ENCODE measurements at places on chromosomes 5 and 9.

- DNase-seq, result no peak
Measured at GRCh38 chr5:136909906-136910305, 544.6 kb upstream of the TRPC7 start.

DNA sequence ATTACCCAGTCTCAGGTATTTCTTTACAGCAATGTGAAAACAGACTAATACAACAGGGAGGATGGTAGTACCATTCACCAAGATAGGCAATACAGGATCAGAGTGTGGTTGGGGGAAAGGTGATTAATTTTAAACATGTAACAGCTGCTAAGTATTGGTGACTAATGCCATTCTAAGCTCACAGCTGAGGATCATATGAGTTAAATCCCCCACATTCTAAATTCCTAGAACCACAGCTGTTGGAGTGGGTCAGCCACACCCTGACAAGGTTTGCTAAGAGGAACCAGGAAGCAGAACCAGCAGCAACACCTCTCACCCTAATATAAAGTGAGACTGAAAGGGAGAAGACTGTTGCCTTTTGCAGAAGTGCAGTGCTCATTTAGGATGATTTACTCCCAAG, 24.8 kb downstream of the HSPB3 start:
- no peak for DNase-seq

DNA sequence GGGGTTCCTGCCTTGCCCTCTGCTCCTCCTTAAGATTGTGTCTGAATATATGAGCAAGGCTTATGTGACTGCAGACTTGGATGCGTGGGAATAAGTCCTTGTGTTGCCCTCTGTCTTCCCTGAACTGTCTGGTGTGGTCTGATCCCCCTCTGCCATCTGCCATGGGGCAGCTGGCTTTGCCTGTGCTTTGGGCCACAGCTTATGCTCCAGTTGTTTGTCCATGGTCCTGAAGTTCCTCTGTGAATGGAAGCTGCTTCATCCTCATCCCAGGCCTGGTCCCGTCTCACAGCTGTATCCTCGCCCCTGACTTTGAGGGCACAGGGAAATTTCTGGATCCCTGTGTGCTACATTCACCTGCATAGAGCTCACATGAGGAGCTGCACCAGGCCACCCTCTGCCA, 14.7 kb downstream of the IL31RA start:
- no peak for DNase-seq

DNA sequence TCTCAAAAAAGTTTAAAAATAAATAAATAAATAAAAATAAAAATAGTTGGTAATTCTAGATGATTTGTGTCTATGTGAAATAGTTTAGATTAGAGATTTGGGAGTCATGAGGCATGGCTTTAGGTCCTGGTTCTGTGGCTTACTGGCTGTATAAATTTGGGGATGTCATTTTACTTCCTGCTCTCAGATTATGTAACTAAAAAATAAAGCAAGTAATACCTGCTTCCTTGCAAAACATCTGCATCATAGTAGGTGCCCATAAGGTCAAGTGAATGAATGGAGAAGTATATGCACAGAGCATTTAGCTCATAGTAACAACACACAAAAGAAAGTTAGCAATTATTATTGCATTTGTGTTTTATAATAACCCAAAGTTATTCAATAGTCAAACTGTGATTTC, 287.7 kb upstream of the TLE4 start:
- no peak for DNase-seq

DNA sequence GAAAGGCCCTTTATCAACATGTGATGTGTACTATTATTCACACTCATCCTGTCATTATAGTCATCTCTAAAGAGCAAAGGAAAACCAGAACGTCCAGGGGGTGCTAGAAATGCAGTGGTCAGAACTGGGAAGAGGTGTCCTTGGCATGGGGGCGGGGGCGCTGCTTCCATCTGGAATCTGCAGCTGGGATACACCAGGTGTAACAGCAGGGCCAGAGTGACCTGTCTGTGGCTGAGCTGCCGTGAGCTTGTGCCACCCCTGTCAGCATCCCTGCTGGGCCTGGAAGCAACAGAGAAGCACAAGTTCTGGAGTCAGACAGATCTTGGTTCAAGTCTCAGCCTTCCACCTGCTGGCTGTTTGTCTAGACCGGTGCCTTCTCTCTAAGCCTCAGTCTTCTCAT, 263.3 kb upstream of the MVB12B start:
- no peak for DNase-seq

- DNase-seq, result peak; percentile 6
Measured at GRCh38 chr9:77764894-77765780, 117.0 kb upstream of the GNA14 start.

DNA sequence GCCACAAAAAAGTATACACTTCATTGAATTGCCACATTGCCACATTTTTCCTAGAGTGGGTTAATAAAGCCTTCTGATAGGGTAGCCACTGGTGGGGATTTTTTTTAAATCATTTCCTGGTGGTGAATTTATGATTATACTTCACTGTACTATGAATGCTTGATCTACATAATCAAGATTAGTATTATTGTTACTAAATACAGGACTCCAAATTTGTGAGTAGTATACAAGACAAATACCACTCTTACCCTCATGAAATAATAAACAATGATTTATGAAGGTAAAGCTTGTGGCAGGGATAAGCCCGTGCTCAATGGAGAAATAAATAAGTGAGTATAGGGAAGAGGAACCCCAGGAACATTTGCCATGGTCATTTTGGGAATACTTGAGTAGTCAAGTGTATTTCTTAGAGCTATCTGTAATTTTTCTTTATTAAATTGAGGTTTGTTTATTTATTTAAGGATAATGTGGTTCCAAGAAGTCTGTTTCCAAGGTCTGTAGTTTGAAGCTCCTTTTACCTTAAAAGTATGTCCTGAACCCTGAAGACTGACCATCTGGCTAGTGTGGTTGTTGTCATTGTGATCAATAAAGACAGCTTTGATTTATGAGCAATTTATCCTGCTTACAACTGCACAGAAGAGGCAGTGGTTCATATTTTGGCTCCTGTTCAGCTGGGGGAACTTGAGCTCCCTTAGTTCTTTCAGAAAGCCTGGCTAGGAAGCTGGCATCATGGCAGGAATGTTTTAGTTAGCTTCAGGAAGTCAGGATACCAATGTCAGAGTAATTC, 118.6 kb downstream of the ZSWIM6 start:
- DNase-seq, result no peak

- DNase-seq, result no peak
Measured at GRCh38 chr5:1732238-1732941, 67.2 kb downstream of the MRPL36 start.

GRCh38 chr9:136667940-136668760, 5.4 kb downstream of the EGFL7 start:
- no peak for DNase-seq

GRCh38 chr5:52881468-52881867, 93.8 kb downstream of the ITGA1 start:
- no peak for DNase-seq

DNA sequence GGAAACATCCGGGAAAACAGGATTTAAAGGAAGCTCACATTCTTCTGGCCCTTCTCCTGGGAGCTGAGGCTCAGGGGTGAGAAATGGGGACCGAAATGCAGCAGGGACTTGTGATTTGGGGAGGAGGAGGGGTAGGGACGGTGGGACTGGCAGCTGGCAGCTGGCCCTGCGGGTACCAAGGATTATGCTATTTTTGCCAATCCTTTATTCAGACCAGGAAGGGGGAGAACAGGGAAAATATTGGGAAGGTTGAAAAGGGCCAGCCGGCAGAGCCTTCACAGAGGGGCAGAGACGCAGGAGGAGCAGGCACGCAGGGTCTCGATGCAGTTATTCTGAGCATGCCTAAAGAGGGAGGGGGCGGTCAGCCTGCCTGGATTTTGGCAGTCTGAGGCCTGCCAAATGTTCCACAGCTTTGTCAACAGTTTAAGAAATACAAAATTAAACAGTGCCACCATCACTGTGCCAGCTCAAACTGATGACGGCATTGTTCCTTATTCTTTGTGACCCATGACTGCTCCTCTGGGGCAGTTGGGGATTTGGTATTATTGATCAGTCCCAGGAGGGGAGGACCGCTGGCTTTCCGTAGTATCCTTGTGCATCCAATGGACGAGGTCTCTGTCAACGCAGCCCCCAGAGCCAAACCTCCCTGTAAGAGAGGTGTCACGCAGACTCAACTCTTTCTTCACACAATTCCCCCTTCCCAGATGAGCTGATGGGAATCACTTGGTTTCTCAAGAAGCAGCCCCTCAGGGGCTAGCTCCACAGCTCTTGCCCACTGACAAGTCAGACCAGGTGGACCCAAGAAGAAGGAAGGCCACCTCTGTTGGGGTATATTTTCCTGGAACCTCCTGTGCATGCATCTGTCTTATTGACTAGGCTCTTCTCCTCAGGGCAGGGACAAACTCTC, 553.3 kb downstream of the BNC2 start:
- no peak for DNase-seq

- no peak for DNase-seq
Measured at GRCh38 chr5:2509527-2509926, 241.9 kb downstream of the IRX2 start.

DNA sequence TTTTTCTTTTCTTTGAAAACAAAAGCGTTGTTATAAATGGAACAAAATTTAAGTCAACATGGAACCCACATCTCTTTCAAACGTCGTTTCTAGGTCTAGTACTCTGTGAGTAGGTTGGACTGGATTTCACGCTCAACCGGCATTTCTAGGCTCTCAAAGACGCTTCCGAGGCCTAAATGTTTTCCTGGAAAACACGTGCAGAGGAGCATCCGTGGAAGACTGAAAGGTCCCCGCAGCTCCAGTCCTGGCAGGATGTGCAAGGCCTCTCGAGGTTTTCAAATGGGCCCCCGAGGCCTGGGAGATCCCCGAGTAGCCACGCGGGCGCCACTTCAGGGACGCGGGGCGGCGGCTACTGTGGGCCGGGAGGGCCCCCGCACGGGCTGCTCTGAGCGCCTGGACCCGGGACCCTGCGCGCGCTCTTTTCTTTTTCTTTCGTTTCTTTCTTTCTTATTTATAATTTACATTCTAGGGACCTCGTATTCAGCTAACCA, 4.2 kb upstream of the IRX2 start:
- DNase-seq, result no peak

DNA sequence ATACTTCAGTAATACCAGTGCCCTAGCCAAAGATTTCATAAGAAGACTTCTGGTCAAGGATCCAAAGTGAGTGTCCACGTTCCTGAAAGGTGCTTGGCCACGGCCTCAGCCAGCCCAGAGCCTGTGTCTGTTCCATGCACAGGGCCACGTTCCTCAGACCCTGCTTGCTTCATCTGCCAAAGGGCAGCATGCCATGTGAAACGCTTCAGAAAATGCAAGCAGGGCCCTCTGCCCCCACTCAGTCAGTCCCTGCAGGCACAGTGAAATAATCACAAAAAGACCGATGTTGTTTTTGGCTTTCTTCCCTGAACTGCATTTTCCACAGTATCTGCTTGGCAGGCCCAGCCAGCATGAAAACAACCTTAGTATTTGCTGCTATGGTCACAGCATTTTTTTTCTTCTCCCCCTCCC, 85.5 kb upstream of the CTSL start:
- DNase-seq, result no peak

DNA sequence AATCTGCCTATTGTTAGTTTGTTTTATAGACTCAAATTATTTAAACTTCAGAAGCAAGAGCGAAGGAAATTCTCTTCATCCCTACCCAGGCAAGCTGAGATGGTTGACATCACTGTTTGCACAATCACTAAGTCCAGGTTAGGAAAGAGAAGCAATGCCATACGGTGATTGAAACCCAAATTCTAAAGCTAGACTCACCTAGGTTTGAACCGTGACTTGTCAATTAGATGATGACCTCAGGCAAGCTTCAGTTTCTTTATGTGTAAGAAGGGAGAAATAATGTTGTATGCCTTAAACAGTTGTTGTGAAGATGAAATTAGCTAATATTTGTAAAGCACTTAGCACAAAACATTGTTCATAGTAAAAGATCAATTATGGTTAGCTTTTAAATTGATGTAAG, 96.5 kb upstream of the ANKRD55 start:
- no peak for DNase-seq

GRCh38 chr9:135127718-135128670, 40.5 kb downstream of the OLFM1 start:
- DNase-seq, result no peak

GRCh38 chr9:15725953-15726352, 173.1 kb downstream of the CCDC171 start:
- DNase-seq, result no peak

DNA sequence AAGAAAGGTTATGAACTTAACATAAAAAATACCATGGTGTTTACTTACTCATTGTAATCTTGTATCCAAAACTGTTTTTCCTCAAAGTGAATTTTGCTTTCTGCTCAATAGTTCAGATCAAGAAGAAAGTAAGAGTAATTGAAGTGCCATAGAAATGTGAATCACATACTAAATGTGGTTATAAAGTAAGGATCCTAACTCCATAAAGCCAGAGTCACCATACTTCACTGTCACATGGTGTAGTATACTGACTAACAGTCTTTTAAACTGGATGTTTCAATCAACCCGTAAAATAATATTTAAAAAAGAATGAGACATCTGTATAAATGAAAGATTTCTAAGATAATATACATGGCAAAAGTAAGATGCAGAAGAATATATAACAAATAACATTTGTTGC, 72.1 kb downstream of the NIPBL start:
- DNase-seq, result no peak

- DNase-seq, result no peak
Measured at GRCh38 chr5:17077440-17078233, 139.8 kb upstream of the BASP1 start.

DNA sequence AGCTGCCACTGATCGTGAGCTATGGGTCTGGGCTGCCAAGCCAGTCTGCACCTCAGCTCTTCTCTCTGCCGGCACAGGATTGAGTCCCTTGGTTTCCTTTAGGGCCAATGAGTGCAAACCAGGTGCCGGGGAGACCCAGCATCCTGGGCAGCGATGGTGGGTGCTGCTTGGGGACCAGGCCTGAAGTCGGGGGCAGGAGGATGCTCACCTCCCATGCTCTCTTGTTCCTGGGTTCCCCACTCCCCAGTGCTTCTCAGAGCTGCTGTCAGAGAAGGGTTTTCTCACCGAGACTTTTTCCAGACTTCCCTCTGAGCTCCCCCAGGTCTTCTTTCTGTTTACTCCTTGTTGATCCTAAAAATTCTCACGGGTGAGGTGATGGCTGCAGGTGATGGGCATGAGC, 61.2 kb downstream of the IRX1 start:
- DNase-seq, result no peak

DNA sequence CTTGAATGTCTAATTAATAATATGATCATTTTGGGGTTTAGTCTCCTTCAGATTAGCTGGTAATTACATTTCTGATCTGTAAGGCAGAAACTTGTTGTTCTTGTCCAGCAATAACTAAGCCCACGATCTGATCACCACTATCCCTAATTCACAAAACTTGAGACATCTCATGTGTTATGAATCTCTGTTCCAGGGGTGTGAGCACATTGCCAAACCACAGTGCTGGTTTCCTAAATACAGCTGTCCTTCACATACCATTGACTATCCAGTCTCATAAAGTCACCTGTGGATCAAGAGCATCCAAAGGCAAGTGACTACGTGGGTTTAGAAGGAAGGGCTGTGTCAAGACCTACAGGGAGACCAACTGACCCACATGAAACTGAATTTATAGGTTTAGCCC, 134.1 kb upstream of the PRLR start:
- DNase-seq, result no peak

Measured in CD14-positive monocyte (primary cell).